ENCODE measurements at places on chromosomes 4 and X. TPM values are rescaled to one million over a fixed set of nuclear protein-coding genes. Genes with fewer than 3 reads are reported as not detected.

The FAM184B gene
- not detected for total RNA-seq

The C4orf54 gene
- total RNA-seq: under 0.01 TPM

The IL13RA2 gene
- 1.9 TPM for total RNA-seq

The ASB5 gene
- not detected for total RNA-seq

The HHIP gene
- 52.4 TPM for total RNA-seq

The ABLIM2 gene
- total RNA-seq: 2.8 TPM

The SYN1 gene
- total RNA-seq: 0.07 TPM

The XAGE2 gene
- total RNA-seq: not detected

The TMEM154 gene
- total RNA-seq: 13.3 TPM

The UGT2B10 gene
- not detected for total RNA-seq

The TIGD4 gene
- 0.25 TPM for total RNA-seq

The TASL gene
- total RNA-seq: not detected

The NAP1L2 gene
- 0.34 TPM for total RNA-seq

The SRPX gene
- total RNA-seq: 164 TPM

The DNAAF6 gene
- not detected for total RNA-seq

The SSX3 gene
- not detected for total RNA-seq

The XAGE1B gene
- not detected for total RNA-seq

The PRRG3 gene
- total RNA-seq: not detected

The REST gene
- total RNA-seq: 24.5 TPM

The TEX13C gene
- total RNA-seq: not detected

The MYOZ2 gene
- total RNA-seq: 0.13 TPM

The IL1RAPL2 gene
- not detected for total RNA-seq

The WWC2 gene
- 23.5 TPM for total RNA-seq

The GPRASP1 gene
- 0.13 TPM for total RNA-seq

The VCX2 gene
- not detected for total RNA-seq

The EPHA5 gene
- not detected for total RNA-seq

The HSFX4 gene
- not detected for total RNA-seq

The TAF7L gene
- 1.00 TPM for total RNA-seq

The PPARGC1A gene
- total RNA-seq: not detected

The CSAG1 gene
- total RNA-seq: not detected
